ENCODE measurements at places on chromosomes 6 and 20.

DNA sequence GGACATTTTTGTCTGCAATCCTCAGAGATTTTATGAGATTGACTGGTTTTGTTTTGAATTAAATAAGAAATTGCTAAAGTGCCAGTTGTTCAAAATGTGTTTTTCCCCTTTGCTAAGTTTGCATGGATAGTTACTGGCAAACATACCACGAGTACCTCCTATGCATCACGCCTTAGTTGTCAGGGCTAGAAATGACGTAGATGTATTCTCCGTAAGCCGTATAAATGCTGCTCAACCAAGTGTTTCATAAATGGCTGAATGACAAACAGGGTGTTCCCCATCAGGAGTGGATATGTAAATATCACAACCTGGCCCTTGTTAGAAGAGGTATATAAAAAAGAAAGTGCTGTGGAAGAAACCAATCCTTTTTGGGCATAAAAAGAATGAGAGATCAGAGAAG is 341.1 kb upstream of the ZFP64 start:
- no peak for DNase-seq

DNA sequence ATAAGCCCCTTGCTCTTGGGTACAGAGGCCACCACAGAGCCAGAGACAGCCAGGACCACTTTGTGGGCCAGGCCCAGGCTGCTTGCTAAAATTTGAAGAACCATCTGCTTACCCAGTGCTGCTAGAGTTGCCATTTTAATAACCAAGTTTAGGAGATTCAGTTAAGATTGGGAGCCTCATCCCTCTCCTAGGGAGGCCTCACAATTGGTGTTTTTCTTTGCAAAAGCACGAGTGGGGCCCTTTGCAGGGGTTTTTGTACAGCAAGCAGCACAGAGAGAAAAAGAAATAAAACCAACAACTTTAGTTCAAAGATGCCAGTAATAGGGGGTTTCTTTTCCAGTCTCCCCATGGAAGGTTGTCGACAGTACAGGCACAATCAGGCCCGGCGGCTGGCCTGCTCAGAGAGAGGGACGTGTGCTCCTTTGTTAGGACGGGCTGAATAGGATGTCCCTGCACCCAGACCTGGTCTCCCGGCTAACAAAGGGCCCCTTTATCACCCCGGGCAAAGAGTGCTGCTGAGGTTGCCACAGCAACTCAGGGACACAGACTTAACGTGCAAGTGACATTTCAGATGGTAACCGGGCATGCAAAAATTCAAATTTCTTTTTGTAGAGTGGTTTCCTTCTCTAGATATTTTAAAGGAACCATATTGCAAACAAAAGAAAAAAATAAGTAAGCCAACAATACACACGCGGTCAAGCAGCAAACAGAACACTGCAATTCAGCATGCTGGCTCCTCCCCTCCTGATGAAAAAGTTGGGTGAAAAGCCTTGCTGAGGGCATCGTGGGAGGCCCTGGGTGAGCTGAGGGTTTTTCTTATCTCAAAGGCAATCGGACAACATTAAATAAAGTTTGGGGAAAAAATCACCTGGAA is 10.5 kb upstream of the TOX2 start:
- DNase-seq: no peak

DNA sequence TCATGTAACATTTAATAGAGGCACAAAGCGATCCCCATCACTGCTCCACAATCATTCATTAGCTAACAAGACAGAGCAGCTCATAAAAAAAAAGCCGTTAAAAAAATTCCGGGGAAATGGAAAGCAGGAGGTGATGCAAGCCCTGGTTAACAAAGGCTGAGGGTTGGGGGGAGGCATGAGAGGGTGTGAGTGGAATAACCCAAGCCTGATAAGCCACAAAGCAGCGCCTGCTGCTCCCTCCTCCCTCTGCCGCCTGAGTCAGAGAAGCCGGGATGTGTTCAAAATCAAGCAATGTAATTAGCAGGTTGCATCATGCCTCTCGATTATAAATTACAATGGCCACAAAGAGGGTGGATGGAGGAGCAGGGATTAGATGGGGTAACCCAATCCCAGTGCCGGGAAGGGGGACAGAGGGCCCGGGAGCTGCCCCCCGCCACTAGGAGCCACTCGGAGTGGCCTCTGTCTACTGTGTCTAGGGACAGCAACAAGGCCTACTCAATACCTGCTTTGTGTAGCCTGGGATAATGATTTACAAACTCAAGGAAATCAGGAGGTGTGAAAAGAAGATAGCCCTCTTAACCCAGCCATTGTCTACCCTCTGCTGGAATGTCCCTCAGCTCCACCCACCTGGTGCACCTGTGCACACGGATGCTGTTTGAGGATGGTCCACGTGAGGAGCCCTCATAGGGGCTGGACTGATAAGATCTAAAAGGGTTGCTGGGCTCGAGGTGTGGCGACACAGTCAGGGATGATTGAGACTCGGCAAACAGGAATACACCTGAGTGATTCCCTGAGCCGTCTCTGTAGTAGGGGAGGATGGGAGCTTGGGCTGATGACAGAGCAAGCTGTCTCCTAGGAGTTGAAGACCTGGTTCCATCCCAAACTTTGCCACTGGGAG is 156.9 kb downstream of the VEGFA start:
- no peak for DNase-seq

- DNase-seq: no peak
Observed at GRCh38 chr20:26134606-26135005, 438.0 kb upstream of the ZNF337 start.

DNA sequence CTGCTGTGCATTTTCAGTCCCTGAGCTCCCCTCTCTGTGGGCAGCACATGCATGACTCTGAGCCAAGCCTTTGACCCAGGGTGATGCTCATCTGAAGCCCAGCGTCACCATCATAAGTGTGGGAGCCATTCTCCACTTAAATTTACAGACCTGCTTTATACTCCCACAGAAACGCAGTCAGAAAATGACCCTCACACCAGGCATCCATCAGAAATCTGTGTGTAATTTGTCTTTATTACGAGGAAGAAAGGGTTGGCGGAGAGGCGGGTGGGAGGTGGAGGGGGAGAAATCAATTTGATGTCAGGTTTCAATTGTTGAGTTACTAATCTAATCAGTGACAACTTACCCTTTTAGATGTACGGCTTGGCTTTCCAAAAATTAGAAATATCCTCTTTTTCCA is 353.6 kb downstream of the MAFB start:
- no peak for DNase-seq

GRCh38 chr6:157672726-157673412 is 150.2 kb upstream of the SNX9 start:
- no peak for DNase-seq

DNA sequence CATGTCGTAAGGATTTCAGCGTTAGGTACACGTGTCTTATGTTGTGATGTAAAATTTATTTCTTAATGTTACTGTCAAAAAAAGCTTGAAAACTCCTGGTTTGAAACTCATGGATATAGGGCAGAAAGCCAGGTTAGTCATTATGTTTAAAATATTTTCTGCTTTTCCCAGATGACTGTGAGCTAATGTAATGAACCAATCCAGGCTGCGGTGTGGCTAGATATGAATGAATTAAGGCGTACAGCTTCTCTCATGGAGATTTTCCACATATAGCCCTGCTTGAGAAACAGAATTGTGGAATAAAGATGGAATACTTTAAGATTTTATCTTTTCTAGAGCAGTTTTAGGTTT is 80.3 kb upstream of the STMND1 start:
- no peak for DNase-seq

- DNase-seq: no peak
Observed at GRCh38 chr20:47665221-47665991, 119.9 kb downstream of the SULF2 start.

GRCh38 chr6:122005661-122006060 is 393.8 kb upstream of the HSF2 start:
- no peak for DNase-seq

DNA sequence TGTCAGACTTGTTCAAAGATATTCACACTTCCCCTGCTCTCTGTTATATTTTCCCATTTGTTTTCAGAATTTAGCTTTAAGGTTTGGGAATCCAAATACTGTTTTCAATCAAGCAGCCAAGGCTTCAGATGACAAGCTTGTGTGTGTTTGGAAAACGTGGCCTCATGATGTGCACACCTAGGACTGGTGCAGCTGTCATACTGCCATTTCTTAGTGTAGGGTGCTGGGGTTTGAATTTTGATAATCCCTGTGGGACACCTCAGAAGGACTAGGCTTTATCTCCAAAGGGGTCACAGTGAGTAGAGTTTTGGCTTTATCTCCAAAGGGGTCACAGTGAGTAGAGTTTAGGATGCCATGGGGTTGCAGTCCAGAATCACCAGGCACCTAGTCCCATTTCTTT is 65.3 kb upstream of the JAG1 start:
- no peak for DNase-seq

DNA sequence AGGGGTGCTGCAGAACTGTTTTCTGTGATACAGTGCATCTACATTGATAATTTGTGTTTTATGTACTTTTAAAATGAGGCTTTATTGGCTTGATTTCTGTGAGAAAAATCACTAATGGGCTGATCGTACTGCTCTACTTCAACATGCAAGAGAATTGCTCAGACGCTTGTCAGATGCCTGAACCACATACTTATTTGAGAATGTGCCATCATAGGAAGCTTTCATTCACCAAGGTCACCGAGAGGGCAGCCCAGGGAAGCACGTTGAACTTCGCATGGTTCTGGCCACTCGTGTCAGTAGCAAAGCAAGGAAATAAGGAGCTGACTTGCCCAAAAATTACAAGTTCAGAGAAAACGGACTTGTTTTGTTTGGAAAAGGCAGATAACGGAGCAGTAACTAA is 168.5 kb upstream of the AKAP12 start:
- no peak for DNase-seq

DNA sequence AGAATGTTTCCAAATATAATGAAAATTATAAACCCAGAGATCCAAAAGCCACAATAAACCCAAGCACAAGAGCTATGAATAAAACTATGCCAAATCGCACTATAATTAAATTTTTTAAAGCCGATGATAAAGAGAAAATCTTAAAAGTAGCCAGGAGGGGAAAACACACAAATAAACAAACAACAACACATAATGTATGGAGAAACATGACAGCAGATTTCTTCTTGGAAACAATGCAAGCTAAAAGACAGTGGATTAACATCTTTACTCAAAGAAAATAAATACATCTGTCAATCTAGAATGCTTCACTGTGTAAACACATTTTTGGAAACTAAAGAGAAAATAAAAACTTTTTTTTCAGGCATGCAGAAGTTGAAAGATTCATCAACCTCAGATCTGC is 80.3 kb upstream of the RNF24 start:
- no peak for DNase-seq

GRCh38 chr20:16069389-16070010 is 503.7 kb downstream of the KIF16B start:
- DNase-seq: no peak

GRCh38 chr20:11059659-11060058 is 385.9 kb upstream of the JAG1 start:
- no peak for DNase-seq

DNA sequence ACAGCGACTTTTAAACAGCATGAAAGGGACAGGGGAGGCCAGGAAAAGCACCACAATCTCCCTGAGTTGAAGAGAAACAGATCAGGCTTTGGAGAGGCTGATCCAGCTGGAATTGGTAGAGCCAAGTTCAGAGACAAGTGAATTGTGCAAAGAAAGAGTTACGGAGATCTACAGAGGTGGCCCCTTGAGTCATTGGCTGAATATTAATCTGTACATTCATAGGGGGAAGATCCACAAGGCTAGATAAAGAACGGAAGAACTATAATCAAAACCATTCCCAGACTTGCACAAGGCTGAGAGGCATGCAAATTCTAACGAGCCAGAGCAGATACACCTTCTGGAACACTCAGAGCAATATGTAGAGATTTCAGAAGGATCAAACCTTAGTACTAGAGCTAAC is 14.2 kb upstream of the FOXQ1 start:
- DNase-seq: no peak

DNA sequence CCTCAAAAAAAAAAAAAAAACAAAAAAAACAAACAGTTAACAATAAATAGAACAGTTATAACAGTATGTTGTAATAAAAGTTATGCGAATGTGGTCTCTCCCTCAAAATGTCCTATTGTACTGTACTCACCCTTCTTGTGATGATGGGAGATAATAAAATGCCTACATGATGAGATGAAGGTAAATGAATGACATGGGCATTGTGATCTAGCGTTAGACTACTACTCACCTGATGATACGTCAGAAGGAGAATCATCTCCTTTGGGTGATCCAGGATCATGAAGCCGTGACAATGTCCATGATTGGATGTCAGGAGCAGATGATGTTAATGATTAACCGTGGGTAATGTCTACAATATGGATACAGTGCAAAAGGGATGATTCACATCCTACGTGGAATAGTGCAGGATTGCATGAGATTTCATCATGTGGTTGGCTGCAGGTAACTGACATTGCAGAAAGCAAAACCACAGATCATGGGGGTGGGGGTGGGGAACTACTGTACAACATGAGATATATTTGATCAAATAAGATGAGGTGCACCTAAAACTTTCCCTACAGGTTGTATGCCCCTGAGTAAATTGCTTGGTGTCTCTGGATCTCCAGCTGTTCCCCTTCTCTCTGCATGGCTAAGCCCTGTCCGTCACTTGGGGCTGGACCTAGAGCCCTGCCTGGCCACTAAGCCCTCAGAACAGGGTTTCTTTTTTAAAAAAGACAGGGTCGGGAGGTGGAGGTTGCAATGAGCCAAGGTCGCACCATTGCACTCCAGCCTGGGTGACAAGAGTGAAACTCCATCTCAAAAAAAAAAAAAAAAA is 6.2 kb upstream of the RBCK1 start:
- no peak for DNase-seq

DNA sequence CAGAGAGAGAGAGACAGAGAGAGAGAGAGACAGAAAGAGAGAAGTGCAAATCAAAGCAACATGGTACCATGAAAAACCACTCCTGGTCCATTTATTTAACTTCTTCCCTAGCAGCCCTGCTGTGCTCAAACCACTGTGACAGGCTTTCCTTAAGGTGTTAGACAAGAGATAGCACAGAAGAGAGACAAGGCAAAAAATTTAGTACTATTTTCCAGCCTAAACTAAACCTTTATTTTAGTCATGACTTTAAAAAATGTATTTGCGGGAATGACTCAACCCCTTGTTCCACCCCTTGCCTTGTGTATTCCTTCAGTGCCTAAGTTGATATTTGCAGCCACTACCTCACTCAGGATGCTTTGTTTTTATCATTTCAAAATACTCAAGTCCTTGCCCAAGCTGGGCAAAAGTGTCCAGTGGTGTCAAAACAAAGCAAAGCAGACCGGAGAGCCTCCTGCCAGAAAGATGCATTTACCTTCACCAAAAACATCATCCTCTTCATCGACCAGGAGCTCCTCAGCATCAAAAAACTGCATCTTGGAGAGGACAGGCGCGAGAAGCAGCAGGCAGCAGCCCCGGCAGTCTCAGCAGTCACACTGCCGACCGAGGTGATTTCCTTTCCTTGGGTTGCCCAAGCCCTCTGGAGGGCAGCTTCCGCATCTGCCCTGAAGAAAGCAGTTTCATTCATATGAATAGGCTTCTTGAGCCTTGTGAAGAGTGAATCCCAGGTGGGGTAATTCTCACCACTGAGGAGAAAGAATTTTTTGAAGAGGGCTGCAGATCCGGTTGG is at the start of gene RIPOR2:
Gene RIPOR2 (minus strand): TSS at position 595 of the 787 bp plus-strand sequence. CDS start 62 bp downstream, at position 533.
- peak; percentile 55 for DNase-seq

- DNase-seq: peak; percentile 54
Observed at GRCh38 chr6:14117158-14118090, at the start of gene CD83. CD83 (plus strand) TSS chr6:14117772; CDS start chr6:14117812, 40 bp downstream.
